ENCODE measurements at places on chromosomes 5 and 9.

- DNase-seq = no peak
Observed at GRCh38 chr9:88873635-88874034, 117.6 kb upstream of the S1PR3 start.

GRCh38 chr5:164191240-164191639 is 685.8 kb downstream of the MAT2B start:
- DNase-seq = no peak

- peak; percentile 42 for DNase-seq
Observed at GRCh38 chr5:171336521-171337209, 27.6 kb downstream of the TLX3 start.

DNA sequence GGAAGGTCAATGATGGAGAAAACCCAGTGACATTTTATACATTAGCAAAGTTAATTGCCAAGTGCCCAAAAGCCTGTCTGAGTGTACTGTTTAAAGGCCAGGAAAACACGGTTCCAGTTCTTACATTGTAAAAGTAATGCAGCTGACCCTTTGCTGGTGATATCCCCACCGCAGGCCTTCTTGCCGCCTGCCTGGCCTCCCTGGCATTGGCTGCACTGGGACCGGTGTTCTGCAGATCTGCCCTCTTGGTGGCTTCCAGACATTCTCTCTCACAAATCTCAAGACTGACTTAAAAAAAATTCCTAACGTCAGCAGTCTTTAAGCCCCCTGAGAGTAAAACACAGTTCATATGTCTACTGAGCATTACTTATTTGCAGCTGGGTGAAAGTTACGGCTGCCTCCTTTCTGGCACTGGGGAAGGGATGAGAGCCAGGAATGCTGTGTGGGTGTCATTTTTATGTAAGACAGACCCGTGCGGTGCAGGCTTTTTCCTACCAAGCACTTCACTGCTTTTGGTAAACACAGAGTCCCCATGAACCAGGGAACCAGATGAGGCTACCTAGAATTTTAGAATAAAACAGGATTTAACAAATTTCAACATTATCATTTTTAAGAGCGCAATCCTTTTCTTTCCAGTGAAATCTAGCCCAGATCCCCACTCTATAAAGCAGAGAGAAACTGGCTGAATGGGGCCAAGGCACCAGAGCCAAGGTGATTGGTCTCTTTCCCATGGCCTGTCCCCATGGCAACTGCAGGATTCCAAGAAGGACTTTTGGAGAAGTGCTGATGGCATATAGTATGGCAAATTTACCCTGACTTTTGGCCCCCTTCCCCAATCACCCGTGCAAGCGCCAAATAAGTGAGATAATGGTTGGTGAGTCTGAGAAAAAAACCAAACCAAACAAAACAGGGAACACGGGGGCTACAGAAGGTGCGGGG is 80.8 kb downstream of the LMNB1 start:
- DNase-seq = no peak

DNA sequence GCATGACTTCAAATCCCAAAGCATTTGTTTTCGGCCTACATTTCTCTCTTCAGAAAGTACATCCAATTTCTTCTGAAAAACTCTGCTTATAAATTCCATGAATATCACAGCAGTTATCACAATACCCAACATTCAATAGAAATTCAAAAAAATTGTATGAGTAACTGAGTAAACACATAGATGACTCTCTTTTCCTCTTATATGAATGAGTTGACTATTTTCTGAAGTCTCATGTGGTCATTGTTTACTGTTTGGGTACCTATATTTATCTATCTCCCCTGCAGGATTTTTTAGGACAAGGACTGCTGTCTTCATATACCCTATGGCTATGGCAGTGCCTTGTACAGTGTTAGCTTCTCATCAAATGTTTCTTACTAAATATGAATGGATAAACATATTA is 157.1 kb downstream of the HTR1A start:
- no peak for DNase-seq

DNA sequence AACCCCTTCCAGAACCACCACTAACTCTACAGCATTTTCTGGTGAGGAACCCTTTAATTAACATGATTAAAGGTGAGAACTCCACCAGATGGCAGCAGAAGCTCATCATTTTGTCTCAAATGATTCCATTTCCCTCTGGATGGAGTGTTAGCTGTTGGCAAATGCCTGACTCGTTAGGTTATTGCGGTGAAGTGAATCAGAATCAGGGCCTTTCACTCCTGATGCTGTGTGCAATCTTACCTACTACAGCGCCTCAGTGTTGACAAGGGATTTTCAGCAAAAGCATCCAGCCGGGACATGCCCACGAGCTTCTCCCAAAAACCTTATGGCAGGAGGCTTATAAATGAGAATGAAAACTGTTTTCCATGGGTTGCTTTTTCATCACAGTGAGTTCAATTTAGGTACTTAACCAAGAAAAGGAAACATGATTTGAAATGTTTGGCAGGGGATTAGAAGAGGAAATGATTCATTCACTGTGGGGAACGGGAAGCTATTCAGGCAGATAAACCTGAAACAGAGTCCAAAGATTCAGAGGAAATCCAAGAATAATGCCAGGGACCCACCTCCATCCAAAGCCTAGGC is 48.0 kb upstream of the CAST start:
- peak; percentile 79 for DNase-seq

- no peak for DNase-seq
Observed at GRCh38 chr9:34133436-34133949, 7.0 kb upstream of the DCAF12 start.

DNA sequence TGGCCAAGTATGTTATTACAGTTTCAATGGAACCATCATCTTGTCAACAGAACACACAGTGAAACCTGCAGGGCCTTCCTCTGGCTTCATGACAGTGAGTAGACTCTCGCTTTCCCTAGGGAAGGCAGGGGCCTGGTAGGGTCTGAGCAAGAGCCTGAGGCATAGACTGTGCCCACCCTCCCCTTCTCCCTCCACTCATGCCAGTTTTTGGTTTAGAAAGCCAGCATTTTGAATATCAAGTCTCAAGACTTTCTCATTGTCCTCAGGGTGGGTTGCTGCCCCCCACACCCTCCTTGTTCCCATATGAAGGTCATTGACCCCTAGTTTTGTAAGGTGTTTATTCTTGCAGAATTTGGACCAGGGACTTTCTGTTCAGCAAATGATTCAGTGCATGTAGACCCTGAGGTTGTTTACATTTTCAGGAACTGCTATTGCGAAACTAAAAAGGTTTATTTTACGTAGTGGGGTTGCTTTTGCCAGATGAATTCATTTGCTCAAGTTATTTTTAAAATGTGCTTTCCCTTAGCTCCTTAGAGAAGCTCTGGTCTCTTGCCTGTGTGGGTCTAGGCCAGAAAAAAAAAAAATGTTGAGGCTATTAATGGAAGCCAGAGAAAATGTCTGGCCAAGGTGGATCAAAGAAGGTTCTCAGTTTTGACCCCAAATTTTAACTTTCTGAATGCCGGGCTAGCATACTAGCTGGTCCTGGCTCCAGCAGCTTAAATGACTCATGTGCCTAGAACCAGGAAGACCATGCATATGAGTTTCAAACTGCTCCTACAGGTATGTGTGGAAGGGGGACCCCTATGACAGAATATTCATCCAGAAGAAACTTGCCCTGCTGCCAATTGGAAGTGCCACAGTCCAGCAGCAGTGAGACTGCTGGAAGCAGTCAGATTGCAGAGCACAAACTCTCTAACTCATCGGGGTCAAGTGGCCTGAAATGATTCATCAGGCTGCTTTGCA is 10.1 kb upstream of the MOB3B start:
- DNase-seq = no peak

DNA sequence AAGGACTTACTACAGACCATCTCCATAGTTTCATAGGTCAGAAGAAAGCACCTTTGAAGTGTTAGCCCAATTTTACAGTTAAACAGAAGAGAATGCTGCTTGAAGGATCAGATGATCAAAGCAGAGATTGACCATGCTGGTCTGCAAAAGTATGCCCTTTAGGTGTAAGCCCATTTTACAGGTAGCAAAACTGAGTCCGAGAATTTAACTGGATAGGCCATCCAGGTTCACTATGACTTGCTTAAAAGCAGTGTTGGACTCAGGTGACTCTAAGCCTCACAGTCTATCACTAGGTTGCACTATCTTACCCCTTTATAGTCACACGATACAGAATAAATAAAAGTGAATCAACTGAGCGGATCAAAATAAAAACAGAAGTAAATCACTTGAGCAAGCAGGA is 212.7 kb downstream of the DCP2 start:
- no peak for DNase-seq

GRCh38 chr5:68685863-68686262 is 408.0 kb upstream of the SLC30A5 start:
- DNase-seq = no peak

DNA sequence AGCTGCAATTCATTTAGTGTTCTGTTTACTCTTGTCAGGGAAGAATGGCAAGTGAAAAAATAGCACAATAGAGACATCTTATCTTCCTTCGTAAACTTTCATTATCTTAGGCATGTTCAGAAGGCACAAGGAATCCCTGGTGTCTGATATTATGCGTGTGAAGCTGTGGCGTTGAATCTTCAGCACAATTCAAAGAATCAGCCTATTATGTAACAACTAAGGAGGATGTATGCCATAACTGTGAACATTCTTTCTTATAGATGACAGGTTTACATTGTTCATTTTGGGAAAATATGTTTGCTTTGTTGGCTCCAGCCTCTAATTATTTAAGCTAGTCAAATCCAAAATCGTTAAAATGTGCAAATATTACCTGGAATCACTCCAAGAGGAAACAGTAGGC is 446.1 kb downstream of the ANXA1 start:
- DNase-seq = no peak

DNA sequence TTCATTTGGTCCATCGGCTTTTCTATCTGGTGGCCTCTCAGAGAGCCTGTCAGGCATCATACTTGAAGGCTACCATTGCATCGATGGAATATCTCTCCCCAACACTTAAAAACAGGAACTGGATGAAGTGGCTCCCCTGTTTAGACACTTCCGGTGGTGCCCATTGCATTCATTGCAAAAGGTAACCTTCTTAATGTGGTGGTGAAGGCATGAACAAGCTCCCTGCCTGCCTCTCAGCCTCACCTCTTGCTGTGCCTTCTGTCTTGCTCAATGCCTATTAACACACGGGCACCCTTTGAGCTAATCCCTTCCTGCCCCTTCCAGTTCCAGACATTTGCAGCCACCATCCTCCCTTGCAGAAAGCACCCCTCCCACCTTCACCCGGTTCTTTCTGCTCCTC is 233.1 kb upstream of the MSX2 start:
- no peak for DNase-seq

DNA sequence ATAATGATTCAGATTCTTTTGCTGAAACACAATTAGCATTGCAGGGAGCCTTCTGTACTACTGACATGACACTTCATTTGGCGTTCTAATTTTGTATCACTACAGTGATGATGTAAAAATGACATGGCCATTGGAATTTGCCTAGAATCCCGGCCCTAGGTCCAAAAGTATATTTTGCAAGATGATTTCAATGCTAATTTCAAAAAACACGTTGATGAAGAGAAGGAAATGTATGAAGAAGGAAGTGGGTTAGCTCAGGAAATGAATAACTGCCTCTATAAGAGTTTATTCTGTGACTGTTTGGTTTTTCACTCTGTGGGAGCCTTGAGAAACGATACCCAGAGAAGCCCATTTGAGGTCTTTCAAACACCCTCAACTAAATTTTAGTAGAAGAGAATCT is 59.3 kb downstream of the OSTF1 start:
- no peak for DNase-seq

GRCh38 chr5:120517607-120518252 is 53.6 kb downstream of the PRR16 start:
- DNase-seq = no peak

All from HCT116 (cell line).